ENCODE measurements at places on chromosomes 1 and 21.

GRCh38 chr1:93358293-93358692, 12.6 kb downstream of the DR1 start:
- no peak for DNase-seq

DNA sequence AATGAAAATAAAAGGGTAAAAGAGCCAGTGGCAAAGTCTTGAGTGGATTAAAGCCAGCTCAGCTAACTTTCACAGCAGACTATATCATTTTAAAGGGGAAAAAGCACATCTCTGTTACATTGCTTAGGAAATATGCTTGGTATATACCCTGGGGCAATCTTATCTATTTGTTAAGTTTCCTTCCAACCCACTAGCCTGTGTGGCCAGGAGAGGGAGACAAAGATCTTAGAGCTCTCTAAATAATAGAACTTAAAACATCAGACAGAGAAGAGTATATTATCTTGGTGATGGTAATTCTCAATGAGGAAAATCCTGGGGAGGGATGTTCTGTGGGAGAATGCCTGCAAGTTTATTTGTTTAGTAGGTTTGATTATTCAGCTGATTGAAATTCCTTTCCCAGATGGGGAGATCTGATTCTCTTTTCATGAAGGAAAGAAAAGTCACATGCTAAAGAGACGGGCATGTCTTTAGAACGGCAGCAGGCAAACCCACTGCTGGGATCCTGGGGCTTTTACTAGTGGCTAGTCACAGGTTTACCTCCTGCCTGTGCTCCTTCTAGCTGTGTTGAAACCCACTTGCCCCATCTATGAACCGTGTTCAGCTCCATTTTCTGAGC, 3.6 kb downstream of the KCNE2 start:
- peak; percentile 12 for DNase-seq

DNA sequence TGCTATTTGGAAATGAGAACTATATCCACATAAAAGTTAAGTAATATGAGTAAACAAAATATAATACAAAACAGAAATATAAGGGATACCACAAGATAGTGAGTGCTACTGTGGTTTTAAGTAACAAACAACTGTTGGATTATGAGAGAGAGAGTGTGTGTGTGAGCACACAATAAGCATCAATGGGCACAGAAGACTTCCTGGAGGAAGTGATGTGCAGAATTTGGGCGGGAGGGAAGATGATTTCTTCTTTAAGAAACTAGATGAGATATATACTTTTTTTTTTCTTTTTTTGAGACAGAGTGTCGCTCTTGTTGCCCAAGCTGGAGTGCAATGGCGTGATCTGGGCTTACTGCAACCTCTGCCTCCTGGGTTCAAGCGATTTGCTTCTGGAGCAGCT, 7.9 kb upstream of the IER5 start:
- no peak for DNase-seq

DNA sequence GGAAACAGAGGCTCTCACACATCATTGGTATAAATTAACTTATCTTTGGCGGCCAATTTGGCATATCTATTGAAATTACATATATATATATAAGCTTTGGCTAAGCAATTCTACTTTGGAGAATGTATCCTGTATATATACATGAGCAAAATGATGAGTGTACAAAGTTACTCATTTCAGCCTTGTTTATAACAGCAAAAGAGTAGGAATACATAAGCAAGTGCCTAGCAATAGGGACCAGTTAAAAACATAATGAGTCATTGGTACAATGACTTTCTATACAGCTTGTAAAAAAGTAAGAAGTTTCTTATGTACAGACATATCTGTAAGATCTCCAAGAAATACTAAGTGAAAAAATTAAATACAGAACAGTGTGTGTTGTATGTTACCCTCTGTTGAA, 190.8 kb downstream of the LTN1 start:
- no peak for DNase-seq

DNA sequence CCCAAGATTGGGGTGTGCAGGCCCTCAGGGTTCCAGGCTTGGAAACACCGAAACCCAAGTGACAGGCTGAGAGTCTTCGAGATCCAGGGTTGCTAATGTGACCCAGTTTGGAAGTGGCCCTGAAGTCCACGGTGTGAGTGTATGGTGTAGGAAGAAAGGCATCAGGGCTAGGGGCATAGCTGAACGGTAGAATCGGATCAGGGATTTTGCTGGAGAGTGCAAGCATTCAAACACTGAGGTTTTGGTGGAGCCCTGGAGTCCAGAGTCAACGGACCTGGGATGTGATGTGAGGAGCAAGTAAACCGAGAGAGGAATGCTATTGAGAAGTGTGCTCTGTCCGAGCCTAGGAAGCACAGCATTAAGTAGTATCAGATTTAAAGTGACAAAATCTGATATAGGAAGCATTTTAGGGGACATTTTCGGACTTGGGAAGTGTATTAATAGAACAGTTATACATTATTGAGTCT, 958 bp downstream of the NFYC start:
- DNase-seq: no peak

GRCh38 chr1:81937791-81938450, 137.2 kb downstream of the ADGRL2 start:
- DNase-seq: no peak

GRCh38 chr1:204407295-204407971, 4.2 kb downstream of the PPP1R15B start:
- DNase-seq: no peak

DNA sequence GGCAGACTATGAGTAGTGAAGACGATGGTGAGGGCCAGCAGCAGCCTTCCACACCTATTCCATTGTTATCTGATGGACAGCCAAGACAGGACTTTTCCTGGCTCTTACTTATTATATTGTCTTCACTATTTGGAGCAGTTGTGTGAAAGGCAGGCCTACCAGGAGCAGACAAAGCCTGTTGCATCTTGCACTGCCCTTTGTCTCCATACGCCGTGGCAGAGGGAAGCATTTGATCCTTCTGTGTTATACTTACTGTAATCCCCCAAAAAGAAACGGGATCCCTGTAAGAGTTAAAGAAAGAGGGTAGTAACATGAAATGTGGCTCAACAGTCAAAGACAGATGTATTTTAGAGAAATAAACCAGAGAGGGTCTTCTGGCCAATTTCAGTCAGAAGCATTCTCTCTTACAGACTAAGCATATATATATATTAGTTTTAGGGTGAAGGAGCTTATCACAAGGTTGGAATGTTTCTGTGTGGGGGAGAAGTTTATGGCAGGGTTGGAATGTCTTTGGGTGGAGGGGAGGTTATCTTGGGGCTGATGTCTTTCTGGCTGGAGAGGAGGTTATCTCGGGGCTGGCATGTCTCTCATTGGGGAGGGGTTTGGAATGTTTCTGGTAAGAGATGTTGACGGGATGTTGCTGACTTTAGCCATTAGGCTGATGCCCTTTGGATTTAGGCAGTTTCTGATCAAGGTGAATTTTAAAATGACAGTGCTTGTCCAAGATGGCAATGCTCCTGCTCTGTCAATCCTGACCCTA, 23.4 kb upstream of the HSD3B1 start:
- DNase-seq: no peak

- no peak for DNase-seq
These were observed 37.4 kb downstream of the LAMC2 start for GRCh38 chr1:183223467-183223866.

GRCh38 chr1:72412286-72412685, 129.9 kb upstream of the NEGR1 start:
- no peak for DNase-seq

- no peak for DNase-seq
These were observed 5.7 kb downstream of the ALG14 start for GRCh38 chr1:95067062-95067461.

- no peak for DNase-seq
These were observed 301.7 kb downstream of the TTLL7 start for GRCh38 chr1:83697220-83697619.

DNA sequence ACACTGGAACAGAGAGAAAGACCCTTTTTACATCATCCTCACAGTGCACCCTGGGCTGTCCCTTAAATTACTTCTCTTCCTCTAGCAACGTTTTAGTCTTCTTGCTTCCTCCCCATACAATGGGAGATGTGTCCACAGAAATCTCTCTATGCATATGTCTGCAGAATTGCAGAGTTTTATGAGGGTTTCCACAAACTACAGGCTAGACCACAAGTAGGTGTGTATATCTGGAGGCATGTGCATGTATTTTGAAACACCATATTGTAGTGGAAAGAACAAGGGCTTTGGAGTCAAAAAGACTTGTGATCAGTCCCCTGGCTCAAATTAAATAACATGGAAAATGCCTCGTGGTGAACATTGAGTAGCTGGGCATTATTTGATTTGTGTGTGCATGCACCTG, 121.3 kb upstream of the IPO9 start:
- no peak for DNase-seq

DNA sequence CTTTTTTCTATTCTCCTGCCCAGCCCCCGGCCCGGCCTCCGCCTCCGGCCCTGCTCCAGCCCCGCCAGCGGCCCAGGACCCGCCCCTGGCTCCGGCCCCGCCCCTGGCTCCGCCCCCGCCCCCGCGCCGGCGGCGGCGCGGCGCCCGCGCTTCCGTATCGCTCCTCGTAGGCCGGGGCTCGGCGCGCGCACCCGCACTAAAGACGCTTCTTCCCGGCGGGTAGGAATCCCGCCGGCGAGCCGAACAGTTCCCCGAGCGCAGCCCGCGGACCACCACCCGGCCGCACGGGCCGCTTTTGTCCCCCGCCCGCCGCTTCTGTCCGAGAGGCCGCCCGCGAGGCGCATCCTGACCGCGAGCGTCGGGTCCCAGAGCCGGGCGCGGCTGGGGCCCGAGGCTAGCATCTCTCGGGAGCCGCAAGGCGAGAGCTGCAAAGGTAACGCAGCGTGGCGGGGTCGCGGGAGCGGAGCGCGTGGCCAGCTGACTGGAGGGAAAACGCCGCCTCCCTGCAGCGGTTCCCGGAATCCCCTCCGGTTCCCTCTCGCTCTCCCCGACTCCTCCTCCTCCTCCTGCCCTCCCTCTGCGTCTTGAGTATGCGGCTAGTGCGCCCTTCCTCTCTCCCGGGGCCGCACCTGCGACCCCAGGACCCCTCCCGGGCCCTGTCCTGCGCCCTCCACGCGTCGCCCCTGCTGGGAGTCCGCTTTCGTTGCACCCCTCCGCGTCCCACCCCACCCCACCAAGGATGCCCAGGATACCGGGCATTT, at the start of gene IFNAR2:
Gene IFNAR2 (plus strand): TSS at position 155 of the 761 bp plus-strand sequence. CDS start 11,985 bp downstream, outside the sequence.
- DNase-seq: peak; percentile 88

DNA sequence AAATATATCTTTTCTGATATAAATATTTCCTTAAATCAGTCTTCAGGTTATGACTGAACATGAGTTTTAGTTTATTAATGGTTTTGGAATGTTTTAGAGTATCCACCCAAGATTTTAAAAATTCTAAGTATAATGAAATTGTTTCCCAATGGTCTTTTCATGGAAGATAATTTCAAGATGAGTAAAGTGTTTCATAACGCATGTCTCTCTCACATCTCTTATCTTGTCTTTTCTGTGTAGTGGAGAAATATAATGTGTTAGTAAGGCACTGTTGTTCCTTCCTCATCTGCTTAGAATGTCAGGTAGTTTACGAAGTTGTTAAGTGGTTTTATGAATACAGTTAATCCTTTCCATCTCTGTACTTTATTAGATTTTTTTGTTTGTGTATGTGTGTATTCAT, 49.6 kb downstream of the PLA2G4A start:
- DNase-seq: no peak
